ENCODE measurements at places on chromosomes 3 and 15.

DNA sequence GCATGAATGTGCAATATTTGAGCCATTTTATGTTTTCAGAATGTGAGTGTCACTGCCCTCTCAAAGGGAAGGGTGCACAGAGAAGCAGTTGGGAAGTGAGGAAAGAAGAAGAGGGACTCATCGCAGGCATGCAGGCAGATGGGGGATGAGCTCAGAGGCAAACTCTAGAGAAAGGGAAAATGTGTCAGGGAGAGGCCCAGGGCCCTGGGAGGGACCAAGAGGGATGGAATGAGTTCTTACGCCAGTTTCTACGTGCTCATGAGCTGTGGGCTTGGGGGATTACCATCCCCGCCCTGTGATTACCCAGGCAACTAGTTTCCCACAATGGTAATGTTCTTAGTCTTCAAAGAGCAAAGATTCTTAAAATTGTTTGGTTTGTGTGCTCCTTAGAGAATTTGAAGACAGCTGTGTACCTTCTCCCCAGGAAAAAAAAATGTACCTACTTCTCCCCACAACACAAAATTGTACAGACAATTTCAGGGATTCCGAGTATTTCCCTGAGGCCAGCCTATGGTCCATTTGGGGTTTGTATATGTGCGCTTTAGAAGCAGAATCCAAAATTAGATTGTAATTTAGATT, 17.8 kb downstream of the GCSAM start:
- DNase-seq = no peak

- no peak for DNase-seq
These were observed 1.6 kb upstream of the GOLM2 start for GRCh38 chr15:44286814-44287452.

DNA sequence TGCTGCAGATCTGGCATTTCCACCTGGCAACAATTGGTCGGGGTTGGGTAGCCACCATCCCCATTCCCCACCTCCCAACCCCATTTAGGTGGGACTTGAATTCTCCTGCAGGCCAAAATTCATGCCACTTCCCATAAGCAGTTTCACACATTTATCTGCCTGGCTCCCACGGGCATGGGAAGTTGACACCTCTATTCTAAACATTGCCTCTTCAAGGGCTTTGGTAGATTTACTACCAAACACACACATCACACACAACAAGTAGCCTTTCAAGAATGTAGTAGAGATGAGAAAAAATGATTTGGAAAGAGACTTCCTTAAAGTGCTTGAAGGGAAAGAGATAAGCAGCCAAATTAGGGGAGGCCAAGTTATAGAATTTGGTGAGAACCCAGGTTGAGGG, 30.9 kb downstream of the ZBTB38 start:
- no peak for DNase-seq

DNA sequence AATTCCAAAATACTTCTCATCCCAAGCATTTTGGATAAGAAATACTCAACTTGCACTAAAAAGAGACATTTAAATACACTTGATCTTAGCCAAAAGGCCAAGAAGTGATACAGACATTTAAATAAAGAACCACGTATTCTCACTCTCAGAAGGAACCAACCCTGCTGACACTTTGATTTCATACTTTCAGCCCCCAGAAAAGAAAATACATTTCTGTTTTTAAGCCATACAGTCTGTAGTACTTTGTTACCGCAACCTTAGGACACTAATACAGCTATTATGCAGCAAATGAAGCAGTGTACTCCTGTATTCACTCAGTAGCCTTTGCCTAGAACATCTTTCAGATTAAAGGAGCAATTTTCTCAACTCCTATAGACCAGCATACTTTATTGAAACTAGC, 86.7 kb downstream of the TBC1D5 start:
- DNase-seq = no peak

GRCh38 chr15:42285034-42285433, 11.8 kb upstream of the TMEM87A start:
- DNase-seq = no peak

DNA sequence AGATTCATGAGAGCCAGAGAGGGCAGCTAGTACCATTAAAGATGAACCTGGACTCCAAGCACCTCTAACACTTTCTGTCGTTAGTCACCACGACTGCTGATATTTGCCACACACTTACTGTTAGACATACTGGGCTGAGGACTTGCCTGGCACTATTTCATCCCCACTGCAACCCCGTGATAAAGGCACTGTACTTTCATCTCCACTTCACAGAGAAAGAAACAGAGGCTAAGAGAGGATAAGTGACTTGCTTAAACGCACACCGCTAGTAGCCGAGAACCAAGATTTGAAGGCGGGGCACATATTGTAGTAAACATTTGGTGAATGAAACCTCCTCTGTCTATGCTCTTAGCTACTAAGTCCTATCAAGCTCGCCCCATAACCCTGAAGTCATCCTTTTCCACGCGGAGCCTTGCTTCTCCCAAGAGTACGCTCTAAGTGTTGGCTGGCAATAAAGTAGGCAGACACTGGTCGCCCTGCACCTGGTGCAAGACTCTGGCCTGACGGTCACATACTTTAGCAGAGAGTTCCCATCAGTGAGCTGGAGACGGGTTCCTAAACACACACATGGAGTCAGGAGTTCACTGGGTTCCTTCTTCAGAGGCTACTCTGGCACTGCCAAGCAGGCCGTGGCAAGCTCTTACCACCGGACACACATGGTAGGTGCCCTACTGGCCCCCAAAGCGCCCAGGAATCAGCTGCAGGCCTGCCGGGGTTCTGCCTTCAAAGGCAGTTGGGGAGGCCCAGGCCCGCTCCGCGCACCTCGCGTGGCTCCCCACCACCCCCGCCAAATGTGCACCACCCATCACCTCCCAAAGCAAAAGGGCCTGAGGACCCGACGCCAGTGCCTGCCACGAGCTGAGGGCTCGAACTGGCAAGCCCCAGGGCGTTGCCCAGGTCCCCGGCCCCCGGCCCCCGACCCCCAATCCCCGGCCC, 951 bp downstream of the POMGNT2 start:
- no peak for DNase-seq

DNA sequence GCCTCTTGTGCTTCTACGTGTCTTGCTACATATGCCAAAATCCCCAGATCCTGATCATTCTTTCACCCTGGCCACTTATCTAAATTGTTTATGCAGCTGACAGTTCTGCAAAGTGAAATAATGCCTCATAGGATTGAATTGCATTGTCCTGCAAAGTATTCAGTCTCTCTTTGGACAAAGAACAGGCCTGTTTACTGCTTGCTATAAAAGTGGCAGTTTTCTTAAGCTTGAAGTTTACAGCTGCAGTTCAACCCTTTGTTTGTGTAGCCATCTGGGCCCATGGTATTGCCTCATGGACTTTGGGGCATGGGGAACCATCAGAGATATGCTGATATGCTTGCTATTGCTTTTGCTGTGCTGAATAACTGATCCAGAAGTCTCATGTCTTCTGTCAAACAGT, 523.2 kb downstream of the OTOL1 start:
- no peak for DNase-seq

DNA sequence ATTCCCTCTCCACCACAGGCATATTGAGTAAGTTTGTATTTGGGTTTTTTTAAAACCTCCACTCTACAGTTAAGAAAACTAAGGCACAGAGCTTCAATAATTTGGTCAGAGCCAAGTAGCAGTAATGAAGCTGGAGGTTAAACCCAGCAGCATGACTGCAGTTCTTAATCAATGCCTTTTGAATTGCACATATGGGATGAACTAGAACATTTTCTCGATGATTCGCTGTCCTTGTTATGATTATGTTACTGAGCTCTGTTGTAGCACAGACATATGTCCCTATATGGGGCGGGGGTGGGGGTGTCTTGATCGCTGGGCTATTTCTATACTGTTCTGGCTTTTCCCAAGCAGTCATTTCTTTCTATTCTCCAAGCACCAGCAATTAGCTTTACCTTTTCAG, 1.6 kb upstream of the CCR5 start:
- DNase-seq = no peak

DNA sequence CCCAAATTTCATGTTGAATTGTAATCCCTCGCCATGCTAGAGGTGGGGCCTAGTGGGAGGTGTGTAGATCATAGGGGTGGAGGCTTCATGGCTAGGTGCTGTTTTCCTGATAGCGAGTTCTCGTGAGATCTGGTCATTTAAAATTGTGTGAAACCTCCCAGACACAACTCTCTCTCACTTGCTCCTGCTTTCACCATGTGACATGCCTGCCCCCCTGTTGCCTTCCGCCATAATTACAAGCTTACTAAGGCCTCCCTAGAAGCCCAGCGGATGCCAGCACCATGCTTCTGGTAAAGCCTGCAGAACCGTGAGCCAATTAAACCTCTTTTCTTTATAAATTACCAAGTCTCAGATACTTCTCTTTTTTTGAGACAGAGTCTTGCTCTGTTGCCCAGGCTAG, 36.0 kb downstream of the CCDC54 start:
- no peak for DNase-seq

DNA sequence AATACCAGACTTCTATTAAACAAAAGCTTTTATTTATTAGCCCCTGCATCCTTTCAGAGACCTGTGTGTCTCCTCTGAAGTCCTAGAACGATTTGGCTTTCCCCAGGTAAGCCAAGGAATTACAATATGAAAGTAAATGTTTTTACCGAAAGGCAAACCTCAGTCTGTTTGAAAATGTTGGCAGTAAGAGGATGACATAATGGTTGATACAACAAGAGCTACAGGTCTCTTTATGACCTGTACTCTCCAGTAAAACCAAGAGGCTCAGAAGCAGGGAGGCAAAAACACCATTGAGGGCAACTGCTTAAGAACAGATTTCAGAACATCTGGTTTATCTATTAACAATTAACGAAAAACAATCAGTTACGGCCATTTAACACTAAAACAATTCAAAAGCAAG, 107.8 kb downstream of the ADAM10 start:
- no peak for DNase-seq

DNA sequence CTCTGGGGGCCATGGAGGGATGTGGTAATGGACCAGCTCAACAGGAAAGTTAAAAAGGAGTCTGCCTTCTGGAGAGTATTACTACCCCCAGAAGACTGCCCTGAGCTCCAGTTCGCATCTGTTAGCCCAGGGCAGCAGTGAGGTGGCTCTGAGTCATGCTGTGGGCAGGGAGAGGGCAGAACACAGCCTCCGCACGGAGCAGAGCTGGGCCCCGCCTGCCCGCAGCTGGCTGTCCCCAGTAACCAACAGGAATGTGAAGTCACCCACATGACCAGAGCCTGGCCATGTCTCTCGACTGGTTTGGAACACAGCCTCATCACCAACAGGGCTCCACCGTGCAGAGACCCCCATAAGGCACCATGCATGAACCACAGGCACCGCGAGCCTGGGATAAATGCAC, 62.1 kb downstream of the CYFIP1 start:
- DNase-seq = no peak

- no peak for DNase-seq
These were observed 112.5 kb upstream of the TGFBR2 start for GRCh38 chr3:30493911-30494311.

DNA sequence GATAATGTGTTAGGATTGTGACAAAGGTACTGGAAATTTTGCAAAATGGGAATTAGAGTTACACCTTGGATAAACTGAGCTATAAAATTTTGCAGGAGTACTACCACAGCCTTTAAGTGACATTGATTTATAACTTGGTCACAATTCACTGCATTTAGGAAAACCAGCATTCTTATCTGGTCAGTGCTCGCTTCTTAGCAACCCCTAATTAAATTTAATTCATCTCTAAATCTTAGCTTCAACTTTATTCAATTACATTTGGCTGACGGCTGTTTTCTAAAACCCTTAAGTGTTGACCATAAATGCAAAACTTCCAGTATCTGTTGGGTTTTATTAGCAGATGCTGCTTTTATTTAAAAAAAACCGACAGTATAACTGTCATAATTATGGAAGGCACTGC, 31.3 kb downstream of the TFRC start:
- DNase-seq = no peak

DNA sequence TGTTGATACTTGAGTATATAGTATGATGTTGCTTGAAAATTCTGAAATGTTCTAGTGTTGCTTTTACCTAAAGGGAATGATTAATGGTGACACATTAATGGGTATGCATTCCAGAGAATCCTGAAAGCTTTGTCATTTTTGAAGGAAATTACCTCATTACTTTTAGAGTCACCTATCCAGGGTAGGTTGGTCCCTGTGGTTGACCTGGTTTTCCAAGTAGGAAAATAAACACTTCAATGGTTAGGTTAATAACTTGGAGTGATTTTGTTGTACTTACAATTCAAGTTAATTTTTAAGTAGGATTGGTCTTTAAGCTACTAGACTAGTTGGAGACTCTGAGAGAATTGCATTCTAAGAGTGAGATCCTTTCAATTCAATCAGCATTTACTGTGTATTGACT, 31.0 kb downstream of the MITF start:
- DNase-seq = no peak

DNA sequence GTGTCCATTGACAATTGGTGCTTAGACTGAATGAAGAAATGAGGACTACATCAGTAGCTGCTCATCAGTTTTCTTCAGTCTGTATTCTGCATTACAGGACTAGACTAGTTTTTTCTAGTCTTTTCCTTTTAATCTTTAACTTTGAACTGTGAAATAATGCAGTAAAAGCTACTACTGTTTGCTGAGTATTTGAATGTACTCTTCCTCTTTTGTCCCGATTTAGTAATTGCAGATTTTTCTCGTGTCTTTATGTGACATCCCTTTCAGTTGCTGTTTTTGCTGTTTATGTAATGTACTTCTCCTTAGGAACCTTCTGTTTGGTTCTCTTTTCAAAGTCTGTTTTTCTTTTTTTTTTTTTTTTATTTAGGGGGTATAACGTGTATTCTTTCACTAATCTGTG, 17.4 kb downstream of the MFSD1 start:
- DNase-seq = no peak

- no peak for DNase-seq
These were observed 110.8 kb downstream of the MFSD1 start for GRCh38 chr3:158912621-158913020.

- no peak for DNase-seq
These were observed 13.4 kb downstream of the TRAIP start for GRCh38 chr3:49842843-49843517.

- DNase-seq = no peak
These were observed 3.1 kb upstream of the LARP6 start for GRCh38 chr15:70856884-70857561.

- DNase-seq = peak; percentile 11
These were observed 117.7 kb downstream of the GBE1 start for GRCh38 chr3:81643721-81644120.

DNA sequence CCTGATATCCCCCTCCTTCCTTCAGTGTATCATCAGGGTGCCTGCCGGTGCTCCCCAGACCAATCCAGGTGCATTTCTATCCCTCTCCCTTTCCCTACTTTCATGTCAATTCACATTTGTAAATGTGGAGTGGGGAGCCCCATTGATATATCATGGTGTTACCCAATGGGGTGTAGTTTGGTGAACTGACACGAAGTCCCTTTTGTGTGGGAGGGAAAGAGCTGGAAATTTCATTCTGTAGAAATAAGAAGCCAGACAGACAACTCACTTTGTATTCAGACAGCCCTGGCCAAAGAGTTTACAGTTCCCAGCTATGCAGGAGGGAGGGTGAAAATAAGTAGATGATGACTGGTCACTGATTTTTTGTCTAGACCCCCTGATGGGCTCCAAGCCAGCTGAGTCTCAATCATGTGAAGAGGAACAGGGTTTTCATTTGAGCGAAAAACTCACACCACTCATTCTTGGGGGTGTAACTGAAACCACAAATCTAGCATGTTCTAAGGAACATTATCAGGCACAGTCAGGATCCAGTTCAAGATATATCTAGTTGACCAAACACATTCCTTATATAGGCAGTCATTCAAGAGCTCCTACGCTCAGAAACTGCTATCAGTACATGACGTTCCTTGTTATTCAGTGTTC, 58.9 kb downstream of the LMCD1 start:
- no peak for DNase-seq

Data from endothelial cell (in vitro differentiated cells).